Hypothalamus (tissue), 51 donors: ENCODE measurements at places on chromosomes 5 and 9.

DNA sequence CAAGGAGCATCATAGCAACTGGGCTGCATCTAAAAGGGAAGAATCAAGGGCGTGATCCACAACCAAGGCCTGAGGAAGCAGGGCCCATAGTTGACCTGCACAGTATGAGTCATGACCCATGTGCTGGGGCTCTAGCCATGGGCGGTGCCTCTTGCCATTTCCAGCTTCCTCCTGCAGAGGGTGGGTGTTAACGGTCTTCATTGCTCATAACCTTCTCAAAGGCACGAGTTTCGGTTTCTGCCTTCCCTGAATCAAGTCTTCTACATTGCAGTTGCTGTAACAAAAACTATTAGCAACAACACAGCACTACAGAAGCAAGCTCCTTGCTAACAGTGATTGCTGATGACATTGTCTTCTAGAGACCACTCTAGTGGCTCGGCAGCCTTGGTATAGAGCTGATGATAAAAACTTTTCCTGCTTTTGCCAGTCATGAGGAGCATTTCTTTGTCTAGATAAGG is 66.9 kb downstream of the CTSL start:
- DNase-seq = no peak

- DNase-seq = no peak
Observed at GRCh38 chr9:135888766-135889394, 18.5 kb downstream of the CAMSAP1 start.

DNA sequence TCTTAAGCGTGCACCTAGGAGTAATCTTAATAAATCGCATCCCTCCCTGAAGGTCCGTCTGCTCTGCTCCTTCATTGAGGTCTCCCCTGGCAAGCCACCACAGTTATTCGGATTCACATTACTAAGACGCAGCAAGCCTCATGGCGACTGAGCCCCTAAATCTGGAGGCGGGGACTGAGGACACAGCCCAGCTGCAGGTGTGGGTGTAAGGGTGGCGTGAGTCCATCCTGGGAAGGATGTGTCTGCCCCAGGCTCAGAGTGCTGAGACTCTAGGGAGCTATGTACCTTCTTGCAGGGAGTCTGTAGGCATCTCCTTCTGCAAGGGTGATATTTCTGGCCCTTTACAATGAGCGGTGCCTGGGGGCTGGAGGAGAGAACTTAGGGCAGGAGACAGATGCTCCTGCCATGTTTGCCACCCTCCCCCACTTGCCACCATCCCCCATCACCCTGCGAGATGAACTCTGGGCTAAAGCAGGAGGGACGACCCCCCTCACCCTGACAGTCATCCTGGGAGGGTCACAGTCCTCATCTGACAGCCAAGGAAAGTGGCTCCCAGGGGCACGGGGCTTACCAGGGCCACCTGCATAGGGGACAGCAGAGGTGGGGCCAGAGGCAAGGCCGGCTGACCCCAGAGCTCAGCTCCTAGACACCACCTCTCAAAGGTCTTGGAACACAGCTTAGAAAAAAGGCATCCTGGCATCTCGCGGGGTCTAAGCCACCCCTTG is 76.4 kb upstream of the FCN1 start:
- no peak for DNase-seq

DNA sequence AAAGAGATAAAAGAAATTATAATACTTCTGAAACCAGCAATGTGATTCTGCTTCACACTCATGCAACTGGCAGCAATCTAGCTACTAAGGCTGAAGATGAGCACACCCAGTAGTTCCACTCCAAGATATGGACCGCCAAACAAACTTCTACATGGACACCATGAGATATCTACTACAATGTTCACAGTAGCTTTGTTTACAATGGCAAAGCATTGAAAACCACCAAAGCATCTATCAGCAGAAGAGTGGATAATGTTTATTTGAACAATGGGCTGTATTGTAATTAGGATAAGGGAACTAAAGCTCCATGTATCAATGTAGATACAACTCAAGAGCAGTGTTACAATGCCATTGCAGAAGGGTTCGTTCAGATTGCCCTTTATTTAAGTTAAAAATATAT is 91.2 kb upstream of the ERBIN start:
- DNase-seq = no peak

GRCh38 chr5:158543539-158544387 is 556.0 kb downstream of the EBF1 start:
- no peak for DNase-seq

- no peak for DNase-seq
Observed at GRCh38 chr9:18877984-18878383, 155.0 kb downstream of the SAXO1 start.

DNA sequence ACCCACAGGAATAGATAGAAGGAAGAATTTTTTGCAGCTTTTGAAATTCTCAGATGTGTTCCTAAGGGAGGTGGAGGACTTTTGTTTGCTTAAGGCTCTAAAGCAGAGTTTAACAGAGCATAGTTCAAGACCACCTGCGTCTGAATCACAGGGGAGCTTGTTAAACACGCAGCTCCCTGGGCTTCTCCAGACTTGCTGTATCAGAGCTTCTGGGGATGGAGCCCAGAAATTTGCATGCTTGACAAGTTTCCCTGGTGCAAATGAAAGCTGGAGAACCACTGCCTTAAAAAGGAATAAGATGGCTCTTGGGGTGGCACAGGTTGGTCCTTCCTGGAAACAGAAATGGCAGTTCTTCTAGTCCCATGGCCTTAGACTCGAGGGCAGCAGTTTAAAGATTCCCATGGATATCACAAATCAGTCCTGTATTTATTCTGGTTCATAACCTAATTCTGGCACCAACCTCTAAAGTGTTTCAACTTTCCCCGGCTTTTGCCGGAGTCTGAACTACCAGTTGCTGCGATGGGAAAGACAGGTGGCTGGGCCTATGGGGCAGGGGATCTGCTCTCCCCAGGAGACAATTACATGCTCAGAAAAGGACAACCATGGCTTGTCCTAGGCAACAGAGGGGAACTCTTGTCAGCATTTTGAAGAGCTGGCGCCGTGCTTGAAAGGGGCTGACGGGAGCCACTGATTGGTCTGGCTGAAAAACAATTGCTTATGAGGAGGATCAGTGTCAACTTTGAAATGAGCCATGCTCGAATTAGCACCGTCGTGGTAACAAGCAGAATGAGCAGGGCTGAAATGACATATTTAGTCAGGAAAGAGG is 599.6 kb downstream of the CCDC171 start:
- DNase-seq = no peak
